Hindlimb muscle (tissue), 1 donor: ENCODE measurements at places on chromosomes 12 and 14.
A peak's percentile ranks its signal among the peaks of the same experiment; 100 is the strongest.

- peak; percentile 52 for DNase-seq
These were observed 108.5 kb downstream of the SLC38A1 start for GRCh38 chr12:46160101-46160980.

DNA sequence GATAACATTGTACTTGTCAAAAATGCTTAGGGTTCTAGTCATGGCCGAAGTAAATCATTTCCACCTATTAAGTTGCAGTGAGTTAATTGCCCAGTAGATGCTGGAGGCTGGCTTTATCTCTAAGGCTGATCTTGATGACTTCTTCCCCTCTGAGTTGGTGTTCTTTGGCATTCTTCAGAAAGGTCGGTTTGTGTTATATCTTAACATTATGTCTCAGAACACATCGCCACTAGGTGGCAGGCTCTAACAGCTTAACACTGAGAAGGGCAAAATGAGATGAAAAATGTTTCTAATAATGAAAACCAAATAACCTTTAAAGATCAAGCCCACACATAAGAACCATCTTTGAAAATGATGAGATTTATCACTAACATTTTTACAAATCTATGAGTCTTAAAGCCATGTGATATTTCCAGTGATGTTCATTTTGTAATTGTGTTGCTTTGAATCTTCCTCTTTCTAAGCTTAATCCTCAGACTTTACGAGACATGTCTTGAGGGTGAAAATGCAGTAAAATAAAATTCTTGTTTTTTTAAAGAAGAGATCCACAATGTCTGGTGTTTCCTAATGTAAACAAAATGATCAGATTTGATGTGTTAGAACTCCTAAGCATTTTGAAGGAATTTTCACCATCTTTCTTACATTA lies 28.6 kb downstream of the SUDS3 start:
- peak; percentile 26 for DNase-seq

GRCh38 chr14:103281496-103282231 lies 52.4 kb upstream of the EIF5 start:
- no peak for DNase-seq

GRCh38 chr12:59620326-59620725 lies 24.5 kb downstream of the SLC16A7 start:
- no peak for DNase-seq

GRCh38 chr12:14268120-14268515 lies 97.4 kb upstream of the ATF7IP start:
- DNase-seq = no peak

DNA sequence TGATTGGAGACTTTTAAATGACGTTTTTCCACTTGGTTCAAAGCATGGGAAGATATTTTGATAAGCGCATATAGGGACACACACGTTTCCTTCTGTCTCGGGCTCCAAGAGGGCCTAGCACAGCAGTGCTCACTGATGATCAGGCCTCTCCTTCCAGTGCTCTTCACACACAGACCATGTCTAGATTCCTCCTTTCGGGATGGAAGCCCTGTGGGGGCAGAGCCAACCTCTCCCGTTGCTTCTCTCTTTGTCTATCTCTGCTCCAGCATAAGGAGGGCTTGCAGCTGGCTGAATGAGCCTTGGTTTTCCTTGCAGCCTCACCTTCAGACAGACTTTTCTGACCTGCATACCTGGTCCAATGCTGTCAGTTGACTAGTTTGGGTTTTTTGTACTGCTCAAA lies 22.3 kb downstream of the GPRC5D start:
- DNase-seq = no peak

DNA sequence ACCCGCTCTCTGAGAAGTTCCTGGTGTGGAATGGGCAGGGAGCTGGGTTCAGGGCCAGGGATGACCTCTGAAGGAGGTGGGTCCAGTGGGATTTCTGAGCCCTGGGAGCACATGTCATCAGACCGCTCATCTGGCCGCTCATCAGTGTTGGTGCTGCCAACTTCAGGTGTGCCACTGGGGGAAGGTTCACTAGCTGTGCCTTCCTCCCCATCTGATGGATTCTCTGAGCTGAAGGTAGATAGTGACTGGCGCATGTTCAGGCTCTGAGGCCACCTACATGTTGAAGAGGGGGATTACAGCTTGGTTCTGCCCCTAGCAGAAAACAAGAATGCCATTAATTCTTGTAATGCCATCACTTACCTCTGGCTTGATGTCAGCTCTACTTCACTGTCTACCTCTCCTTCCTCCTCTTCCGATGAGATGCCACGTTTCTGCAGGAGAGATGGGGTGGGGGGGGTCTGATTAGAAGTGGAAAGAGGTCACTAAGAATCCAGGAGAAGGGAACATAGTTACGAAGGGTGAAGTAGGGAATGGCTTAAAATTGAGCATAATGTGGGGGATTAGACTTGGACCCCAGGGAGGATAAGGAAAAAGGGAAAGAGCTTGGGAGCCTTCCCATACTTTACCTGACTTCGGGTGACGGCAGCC lies 17.2 kb downstream of the MAP3K12 start:
- no peak for DNase-seq
